Activated T-helper 9 cell treated with anti-CD3 and anti-CD28 coated beads, Interleukin-2, amount 50 U/mL, for 16 hours (primary cell): ENCODE measurements at places on chromosomes 7 and 10.

DNA sequence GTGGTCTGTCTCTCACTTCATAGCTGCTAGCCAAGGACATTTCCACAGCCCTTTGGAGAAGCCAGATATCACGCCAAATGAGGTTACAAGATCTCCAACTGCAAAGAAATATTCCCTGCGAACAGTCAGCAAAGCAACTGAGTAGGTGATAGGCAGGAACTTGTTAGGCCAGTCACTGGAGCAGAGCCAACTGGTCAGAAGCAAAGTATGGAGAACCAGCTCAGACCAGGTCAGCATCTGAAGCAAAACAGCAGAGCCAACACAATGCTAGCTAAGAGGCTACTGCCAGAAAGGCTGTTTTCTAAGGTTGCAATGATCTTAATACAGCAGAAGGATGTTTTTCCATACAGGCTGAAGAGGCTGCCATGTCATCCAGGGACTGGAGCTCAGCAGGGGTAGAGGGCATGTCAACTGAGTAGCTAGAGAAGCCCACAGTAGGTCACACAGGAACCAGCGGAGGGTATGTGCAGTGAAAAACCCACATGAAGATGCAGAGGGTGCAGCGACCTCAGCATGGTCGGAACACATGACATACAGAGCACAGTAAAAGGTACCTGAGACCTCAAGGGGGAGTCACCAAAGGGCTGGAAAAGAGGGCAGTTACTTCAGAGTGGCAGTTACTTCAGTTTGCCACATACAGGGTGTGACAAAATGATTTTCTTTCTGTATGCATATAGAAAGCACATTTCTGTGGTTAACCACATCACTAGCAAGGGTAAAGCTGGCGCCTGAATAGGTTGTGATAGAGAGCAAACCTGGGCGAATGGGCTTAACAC is 8.9 kb downstream of the SEC31B start:
- DNase-seq: peak; percentile 30

DNA sequence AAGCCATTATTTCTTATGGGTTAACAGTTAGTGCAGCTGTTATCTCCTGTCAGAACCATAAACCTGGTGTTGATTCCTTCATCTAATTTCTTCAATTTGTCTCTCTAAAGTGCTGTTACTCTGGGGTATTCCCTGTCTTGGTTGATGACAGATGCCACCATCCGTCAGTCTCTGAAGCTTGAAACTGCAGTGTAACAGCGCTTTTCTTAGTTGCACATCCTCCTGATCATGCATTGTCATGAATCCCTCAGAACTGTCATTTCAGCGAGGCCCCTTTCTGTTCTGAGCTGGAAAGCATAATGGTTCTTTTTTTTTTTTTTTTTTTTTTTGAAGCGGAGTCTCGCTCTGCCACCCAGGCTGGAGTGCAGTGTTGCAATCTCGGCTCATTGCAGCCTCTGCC is 193.9 kb downstream of the SDK1 start:
- DNase-seq: no peak

DNA sequence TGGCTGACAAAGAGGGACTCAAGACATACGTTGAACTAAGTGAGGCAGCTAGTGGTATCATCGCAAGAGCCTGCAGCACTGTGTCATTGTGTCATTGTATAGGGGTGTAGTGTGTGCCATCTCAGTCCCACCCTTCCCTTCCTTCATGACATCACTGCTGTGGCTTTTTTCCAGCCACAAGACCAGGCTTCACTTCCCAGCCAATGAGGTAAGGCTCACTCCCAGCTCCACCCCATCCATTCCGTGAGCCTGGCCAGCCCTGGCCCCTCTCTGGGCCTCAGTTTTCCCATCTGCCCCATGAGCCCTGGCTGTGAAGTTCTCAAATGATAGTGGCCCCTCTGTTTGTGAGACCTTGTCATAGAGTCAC is 134.3 kb upstream of the ZMIZ1 start:
- no peak for DNase-seq

DNA sequence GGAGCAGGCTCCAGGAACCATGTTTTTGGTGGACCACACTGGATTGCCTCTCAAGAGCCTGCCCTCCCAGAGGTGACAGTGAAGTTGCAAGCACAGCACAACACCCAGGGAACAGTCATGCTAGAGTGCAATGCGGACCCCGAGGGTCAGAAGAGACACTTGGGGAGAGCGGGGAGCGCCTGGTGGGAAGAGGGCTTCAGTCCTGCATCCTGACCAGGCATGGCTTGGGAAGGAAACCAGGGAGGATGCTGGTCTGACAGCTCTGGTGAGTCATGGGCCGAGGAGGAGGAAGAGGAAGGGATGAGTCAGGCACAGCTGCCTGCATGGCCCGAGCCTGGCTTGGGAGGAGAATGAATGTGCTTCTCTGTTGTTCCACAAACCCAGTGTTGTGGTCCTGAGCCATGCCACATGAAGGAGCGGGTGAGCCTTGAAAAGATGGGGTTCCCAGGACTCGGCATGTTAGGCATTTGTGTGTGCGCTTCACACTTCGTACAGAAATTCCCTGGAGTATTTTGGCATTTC is 29.5 kb upstream of the ANKRD2 start:
- peak; percentile 28 for DNase-seq

DNA sequence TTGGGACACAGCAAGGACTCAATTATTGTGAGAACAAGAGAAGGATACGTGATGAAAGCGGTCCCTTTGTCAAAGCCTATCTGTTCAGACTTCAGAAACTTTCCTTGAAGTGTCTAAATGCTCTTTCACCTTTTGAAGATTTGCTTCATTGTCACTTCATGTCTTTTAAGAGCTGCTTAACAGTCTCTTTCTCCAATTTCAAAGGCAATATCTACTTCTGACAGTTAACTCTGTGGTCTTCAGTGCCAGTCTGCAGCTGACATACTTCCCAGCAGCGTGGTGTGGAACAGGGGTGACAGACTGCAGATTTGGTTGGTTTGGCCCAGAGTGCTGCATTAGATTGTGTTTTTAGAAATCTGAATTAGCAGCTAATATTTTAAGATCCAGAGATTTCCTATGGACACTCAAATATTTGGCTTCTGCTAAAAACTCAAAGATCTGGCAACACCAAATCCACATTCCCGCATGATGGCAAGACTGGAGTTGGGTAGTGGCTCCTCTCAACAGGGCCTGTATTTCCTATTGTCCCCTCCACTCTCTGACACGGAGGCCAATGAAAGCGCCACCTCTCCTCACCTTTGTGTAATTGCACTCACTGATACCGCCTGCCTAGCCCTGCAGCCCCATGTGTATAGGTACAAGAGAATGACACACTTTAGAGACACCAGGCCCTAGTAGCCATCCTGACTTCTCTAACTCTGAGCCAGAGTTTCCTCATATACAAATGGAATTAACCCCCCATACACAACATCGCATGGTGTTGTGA is 11.5 kb downstream of the SCRN1 start:
- no peak for DNase-seq

- no peak for DNase-seq
Observed at GRCh38 chr7:134480730-134481129, 21.8 kb upstream of the AKR1B1 start.

- no peak for DNase-seq
Observed at GRCh38 chr7:5869691-5870090, 10.9 kb upstream of the OCM start.

DNA sequence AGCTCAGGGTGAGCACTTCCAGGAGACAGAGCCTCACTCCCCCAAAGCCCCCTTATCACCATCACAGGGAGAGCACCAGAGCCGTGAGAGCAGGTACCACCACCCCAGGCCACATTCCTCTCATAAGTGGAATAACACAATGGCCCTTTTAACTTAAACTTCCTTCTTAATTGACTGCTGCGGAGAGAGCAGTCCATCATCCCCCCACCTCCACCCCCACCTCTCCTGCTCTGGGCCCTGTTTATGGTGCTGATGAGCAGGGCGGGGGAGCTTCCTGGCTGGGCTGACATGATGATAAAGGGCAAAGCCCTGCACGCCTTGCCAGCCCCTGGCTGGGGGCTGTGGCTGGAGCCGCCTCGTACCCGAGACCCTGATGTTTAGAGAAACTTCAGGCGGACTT is 81.4 kb upstream of the PODXL start:
- no peak for DNase-seq

DNA sequence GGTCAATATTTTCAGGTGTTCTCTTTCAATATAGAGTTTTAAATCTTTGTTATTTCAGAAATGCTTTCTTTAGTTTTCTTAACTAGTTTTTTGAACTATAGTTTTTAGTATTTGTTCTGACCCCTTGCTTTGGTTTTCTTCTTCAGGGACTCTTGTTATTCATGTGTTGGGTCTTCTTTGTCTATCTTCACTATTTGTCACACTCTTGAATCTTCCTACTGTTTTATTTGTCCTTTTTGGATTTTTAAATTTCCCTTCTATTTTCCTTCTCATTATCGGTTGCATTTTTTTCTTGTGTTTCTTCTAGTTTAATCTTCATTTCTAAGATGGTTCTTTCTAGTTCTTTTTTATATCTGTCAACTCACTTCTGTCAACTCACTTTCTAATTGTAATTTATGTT is 37.1 kb upstream of the PRKAG2 start:
- no peak for DNase-seq

DNA sequence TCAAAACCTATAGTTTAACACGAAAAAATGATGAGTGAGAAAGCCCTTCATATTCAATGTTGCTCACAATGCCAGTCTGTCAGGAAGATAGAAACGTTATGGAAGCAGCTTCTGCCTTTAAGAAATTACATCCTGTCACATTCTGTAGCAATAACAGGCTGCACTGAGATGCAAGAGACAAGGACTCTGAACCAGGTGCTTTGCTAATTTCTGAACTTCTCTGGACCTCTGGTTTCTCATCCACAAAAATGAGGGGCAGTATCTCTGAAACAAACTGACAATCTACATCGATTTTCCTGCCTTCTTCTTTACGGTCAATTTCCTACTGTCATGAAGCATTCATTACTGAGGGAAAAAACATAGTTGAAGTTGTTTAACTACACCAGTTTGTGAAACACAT is 234.0 kb downstream of the SNX13 start:
- DNase-seq: no peak
